CD4-positive, alpha-beta T cell (primary cell): ENCODE measurements at places on chromosomes 1 and 21. TPM values are rescaled to one million over a fixed set of nuclear protein-coding genes. Genes with fewer than 3 reads are reported as not detected.

GRCh38 chr1:33248244-33248643 lies 8.0 kb upstream of the ZNF362 start:
- H3K27ac ChIP-seq = no peak overlapping the region
- H3K4me3 ChIP-seq = no peak overlapping the region
- no peaks in the 10 kb centered on the region for H3K36me3 ChIP-seq
- no peaks in the 10 kb centered on the region for H3K27me3 ChIP-seq

MPZL1 gene
- total RNA-seq = 1.5 TPM

GRCh38 chr1:229124116-229124515 lies 146.8 kb upstream of the RAB4A start:
- H3K27ac ChIP-seq = no peak overlapping the region
- no peak for DNase-seq
- H3K27me3 ChIP-seq = no peaks in the 10 kb centered on the region
- no peaks in the 10 kb centered on the region for H3K36me3 ChIP-seq

GRCh38 chr1:206915030-206915735 lies 6.6 kb downstream of the FCMR start:
- peaks cover 85% of the 10 kb centered on the region for H3K36me3 ChIP-seq
- H3K27me3 ChIP-seq = no peaks in the 10 kb centered on the region
- no peak for DNase-seq
- peaks cover 92% of the 10 kb centered on the region for H3K4me1 ChIP-seq
- peak overlapping the region; percentile 80 for H3K4me3 ChIP-seq

C1orf146 gene
- total RNA-seq = not detected

GRCh38 chr21:45535341-45536081 lies 6.7 kb downstream of the SLC19A1 start:
- H3K27ac ChIP-seq = no peak overlapping the region
- peaks cover 30% of the 10 kb centered on the region for H3K4me1 ChIP-seq
- H3K4me3 ChIP-seq = no peak overlapping the region
- H3K36me3 ChIP-seq = peaks cover 9% of the 10 kb centered on the region

TCHH gene
- total RNA-seq = not detected

DNA sequence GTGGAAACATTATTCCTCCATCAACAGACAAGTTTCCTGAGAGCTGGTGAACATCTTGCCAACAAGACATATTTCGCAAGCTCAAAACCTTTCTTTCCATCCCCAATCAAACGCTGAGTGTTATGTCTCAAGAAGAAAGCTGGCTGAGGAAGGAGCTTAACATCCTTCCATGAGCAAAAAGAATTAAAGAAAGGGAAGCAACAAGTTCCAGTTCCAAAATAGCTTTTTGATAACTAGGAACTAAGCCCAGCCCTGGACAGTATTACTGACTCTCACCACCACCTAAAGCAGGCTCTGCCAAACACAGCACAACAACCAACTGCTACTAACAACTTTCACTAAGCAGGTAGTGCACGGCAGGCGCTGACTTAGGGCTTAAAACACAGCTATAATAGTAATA lies 50.2 kb downstream of the CAPZB start:
- H3K4me1 ChIP-seq = peaks cover 87% of the 10 kb centered on the region
- DNase-seq = no peak
- peaks cover 27% of the 10 kb centered on the region for H3K36me3 ChIP-seq
- H3K4me3 ChIP-seq = no peak overlapping the region
- H3K27me3 ChIP-seq = no peaks in the 10 kb centered on the region

GPR137B gene
- 7.4 TPM for total RNA-seq

- peak overlapping the region; percentile 78 for H3K27ac ChIP-seq
- no peak overlapping the region for H3K4me3 ChIP-seq
Measured at GRCh38 chr1:184892116-184892515, 82.2 kb downstream of the NIBAN1 start.

DNA sequence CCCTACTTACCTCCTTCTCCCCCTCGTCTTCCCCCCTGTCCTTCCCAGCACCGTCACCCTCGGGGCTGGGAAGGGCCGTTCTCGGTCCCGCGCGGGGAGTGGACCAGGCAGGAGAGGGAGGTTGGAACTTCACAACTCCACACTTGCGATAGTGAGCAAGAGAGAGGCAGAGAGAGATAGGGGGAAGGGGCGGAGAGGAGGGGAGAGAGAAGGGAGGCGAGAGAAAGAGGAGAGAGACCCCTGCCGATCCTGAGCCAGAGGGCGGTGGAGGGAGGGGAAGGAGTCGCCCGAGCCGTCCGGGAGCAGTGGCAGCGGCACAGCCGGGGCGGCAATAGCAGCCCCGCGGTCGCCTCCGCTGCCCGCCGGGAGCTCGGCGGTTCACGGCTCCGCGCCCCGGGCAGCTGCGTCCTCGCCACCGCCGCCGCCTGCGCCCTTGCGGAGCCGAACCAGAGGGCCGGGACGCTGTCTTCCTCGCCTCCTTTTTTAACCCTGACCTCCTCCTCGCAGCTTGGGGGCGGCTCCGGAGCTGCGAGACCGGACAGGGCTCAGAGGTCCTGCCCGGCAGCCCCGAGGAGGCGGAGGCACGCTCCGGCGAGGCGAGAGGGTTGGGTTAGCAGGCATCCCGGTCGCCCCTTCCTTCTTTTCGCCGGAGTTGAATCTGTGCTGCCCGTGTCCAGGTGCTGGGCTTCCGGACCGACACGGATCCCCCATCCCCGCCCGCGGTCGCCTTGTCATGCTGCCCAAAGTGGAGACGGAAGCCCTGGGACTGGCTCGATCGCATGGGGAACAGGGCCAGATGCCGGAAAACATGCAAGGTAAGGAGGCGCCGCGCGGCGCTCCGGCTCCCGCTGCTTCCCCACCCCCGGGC lies 11.7 kb downstream of the NR5A2 start:
- H3K27me3 ChIP-seq = peaks cover 95% of the 10 kb centered on the region
- H3K36me3 ChIP-seq = no peaks in the 10 kb centered on the region
- H3K4me1 ChIP-seq = peaks cover 60% of the 10 kb centered on the region
- DNase-seq = no peak

WNT3A gene
- 0.14 TPM for total RNA-seq

DNA sequence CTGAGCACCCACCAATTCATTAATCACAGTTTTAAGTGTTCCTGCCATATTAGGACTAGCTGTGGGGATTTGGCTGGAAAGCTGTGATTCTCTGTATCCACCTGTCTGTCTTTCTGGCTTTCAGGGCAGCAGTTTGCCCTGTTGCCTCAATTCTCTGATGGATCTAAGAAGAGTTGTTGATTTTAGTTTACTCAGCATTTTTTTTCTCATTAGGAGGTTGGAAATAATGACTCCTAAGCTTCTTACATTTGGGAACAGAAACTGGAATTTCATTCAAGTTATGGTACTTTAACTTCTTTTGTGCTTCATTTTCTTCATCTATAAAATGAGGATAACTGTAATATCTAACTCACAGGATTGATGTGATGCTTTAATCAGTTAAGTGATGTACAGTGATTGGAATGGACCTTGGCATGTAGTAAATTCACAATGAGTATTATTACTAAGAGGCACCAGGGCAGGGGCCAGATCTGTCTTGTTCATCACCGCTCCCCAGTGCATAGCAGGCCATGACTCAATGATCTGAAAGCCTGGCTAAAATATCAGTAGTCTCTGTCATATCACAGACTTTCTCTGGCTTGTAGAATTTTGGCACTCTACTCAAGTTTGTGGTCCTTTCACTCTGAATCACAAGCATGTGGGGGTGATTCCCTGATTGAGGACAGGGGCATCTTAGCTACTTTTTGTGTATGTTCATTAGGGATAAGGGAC lies 51.4 kb upstream of the GREM2 start:
- DNase-seq = no peak
- H3K27ac ChIP-seq = no peak overlapping the region
- H3K36me3 ChIP-seq = no peaks in the 10 kb centered on the region

- DNase-seq = no peak
- H3K4me3 ChIP-seq = no peak overlapping the region
- peaks cover 78% of the 10 kb centered on the region for H3K27me3 ChIP-seq
- no peak overlapping the region for H3K27ac ChIP-seq
- peaks cover 38% of the 10 kb centered on the region for H3K4me1 ChIP-seq
- no peaks in the 10 kb centered on the region for H3K36me3 ChIP-seq
Measured at GRCh38 chr1:156436141-156437036, 64.2 kb downstream of the MEF2D start.

GRCh38 chr1:117387060-117387633 lies 19.9 kb downstream of the MAN1A2 start:
- no peak overlapping the region for H3K4me3 ChIP-seq
- no peaks in the 10 kb centered on the region for H3K36me3 ChIP-seq
- peaks cover 14% of the 10 kb centered on the region for H3K4me1 ChIP-seq
- H3K27me3 ChIP-seq = no peaks in the 10 kb centered on the region
- no peak for DNase-seq
- H3K27ac ChIP-seq = no peak overlapping the region

GRCh38 chr21:22758478-22758877 lies 1760.3 kb downstream of the NCAM2 start:
- H3K4me3 ChIP-seq = no peak overlapping the region
- H3K27me3 ChIP-seq = no peaks in the 10 kb centered on the region
- no peak overlapping the region for H3K27ac ChIP-seq
- no peak for DNase-seq

GRCh38 chr21:45138199-45139002 lies 64.0 kb downstream of the ADARB1 start:
- H3K27me3 ChIP-seq = no peaks in the 10 kb centered on the region
- peaks cover 12% of the 10 kb centered on the region for H3K4me1 ChIP-seq
- H3K4me3 ChIP-seq = no peak overlapping the region
- H3K27ac ChIP-seq = no peak overlapping the region
- peak; percentile 54 for DNase-seq

DNA sequence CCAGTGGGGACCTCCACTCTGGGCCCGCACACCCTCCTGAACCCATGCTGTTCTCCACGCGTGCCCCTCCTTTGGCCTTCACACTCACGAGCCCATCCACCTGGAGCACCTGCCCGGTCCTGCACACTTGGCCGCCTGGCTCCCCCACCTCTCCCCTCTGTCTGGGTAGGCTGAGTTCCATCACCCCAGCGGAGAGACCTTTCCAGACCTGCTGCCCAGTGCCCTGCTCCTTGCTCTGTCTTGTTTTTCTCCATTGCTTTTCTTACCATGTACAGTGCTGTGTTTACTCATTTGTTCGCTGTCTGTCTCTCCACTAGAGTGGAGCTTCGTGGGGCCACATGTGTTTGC lies 351.0 kb upstream of the VAMP3 start:
- no peaks in the 10 kb centered on the region for H3K4me1 ChIP-seq
- H3K27ac ChIP-seq = no peak overlapping the region
- H3K4me3 ChIP-seq = no peak overlapping the region
- no peaks in the 10 kb centered on the region for H3K36me3 ChIP-seq
- H3K27me3 ChIP-seq = no peaks in the 10 kb centered on the region
- DNase-seq = no peak

DNA sequence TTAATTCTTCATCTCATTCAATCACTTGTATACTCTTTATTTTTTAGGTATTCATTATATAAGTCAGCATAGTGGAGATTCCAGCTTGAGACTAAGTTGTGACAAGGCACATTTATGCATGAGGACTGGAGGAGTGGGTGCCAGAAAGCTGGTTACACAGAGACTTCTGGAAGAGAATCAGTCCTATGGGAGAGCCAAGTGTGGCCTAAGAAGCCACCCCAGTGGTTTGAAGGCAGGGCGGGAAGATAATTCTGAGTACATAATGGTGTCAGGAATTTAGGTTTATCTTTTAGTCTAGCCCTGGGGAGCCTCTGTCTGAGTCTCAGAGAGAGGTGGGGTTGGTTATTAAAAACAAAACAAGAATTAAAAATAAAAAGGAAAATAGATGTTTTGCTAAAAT lies 83.0 kb downstream of the SPAG17 start:
- H3K36me3 ChIP-seq = no peaks in the 10 kb centered on the region
- no peaks in the 10 kb centered on the region for H3K27me3 ChIP-seq
- no peak overlapping the region for H3K27ac ChIP-seq
- no peaks in the 10 kb centered on the region for H3K4me1 ChIP-seq
- DNase-seq = no peak

DNA sequence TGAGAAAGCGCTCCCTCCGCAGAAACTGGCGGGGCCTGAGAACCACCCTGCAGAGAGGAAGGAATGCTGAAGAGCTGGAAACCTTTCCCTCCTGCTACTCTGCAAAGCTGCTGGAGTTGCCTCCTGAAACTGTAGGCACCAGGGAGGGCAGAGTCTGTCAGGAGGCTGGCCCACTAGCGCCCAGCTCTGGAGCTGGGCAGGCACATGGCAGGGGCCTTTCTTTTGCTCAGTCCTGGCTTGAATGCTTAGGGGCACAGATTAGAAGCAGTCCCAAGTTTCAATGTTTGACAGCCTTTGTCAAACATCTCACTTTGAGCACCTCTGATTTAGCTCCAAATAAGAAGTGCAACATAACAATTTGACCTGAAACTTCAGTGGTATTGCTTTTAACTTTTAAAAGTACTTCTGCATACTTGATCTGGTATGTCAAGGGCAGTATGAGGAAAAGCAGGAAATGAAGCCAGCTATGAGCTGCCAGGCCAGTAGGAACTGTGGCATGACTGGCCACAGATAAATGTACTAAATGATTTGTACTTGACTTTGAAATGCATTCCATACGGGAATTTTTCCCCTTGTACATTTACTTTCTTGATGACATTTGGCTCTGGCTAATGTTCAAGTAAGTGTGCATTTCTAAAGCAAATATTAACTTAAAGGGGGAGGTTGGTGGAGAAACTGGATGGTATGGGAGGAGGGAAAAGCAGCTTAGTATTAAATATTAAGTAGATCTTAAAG lies 7.2 kb downstream of the C1orf116 start:
- no peaks in the 10 kb centered on the region for H3K4me1 ChIP-seq
- peaks cover 8% of the 10 kb centered on the region for H3K27me3 ChIP-seq
- no peak for DNase-seq
- H3K27ac ChIP-seq = no peak overlapping the region
- no peaks in the 10 kb centered on the region for H3K36me3 ChIP-seq

SLC35F3 gene
- total RNA-seq = 0.08 TPM

DNA sequence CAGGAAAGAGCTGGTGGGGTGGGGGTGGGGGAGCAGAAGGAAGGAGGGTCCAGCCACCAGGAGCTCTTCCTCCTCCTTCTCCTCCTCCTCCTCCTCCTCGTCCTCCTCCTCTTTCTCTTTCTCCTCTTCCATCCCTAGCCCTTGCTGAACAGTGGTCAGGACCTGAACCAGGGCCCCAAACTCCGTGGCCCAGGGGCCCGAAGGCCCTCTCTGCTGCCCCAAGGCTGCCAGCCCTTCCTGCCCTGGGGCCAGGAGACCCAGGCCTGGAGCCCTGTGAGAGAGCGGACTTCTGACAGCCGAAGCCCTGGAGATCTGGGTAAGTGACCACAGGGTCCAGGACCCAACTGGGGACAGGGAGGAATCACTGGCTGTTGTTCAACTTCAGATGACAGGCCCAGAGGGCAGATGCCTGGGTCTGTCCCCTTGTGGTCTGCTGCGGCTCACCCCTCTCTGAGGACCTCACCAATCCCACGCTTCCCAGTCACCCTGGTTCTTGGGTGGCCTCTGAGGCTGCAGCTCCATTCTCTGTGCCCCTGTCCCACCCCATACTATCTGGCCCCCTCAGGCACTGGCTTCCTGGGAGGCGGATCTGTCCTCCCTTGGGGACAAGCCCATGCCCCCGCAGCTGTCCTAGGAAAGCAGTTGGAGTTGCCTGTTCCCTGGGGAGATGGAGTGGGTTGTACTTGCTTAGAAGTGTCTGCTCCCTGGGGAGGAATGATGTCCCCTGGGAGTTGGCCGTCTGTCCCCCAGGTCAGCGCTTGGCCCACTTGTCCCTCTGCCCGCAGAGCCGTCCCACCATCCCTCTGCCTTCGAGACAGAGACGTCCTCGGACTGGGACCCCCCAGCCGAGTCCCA lies 51.8 kb downstream of the VWA5B1 start:
- H3K27me3 ChIP-seq = peaks cover 22% of the 10 kb centered on the region
- no peaks in the 10 kb centered on the region for H3K36me3 ChIP-seq
- H3K4me1 ChIP-seq = peaks cover 10% of the 10 kb centered on the region
- DNase-seq = no peak

GRCh38 chr1:233603478-233603877 lies 10.4 kb upstream of the KCNK1 start:
- H3K36me3 ChIP-seq = no peaks in the 10 kb centered on the region
- H3K27ac ChIP-seq = no peak overlapping the region

LCK gene
- total RNA-seq = 188 TPM
